Activated CD8-positive, alpha-beta T cell treated with anti-CD3 and anti-CD28 coated beads, Interleukin-2, amount 10 ng/mL, durations not matched to agents 7 days and 5 days (primary cell): ENCODE measurements at places on chromosomes 6 and 20.

DNA sequence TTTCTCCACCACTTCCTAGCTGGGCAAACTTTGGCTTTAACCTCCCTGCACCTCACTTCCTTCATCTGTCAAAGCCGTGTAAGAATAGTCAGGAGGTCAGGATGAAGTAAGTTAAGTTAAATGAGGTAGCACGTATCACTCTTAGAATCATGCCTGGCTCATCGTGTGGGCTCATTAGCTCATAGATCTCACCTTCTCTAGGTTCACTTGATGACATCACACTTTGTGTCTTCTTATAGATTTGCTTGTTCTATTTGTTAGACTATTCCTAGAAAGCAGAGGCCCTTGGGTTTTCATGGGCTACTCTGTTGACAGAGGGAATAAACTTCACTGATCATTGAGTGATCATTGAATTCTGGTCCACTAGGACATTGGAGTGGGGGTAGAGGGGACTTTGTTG lies 12.2 kb upstream of the NCOA5 start:
- no peaks in the 10 kb centered on the region for H3K36me3 ChIP-seq
- DNase-seq = no peak
- H3K27me3 ChIP-seq = peaks cover 39% of the 10 kb centered on the region

- H3K36me3 ChIP-seq = peaks cover 15% of the 10 kb centered on the region
- H3K4me1 ChIP-seq = peaks cover 45% of the 10 kb centered on the region
- H3K4me3 ChIP-seq = no peak overlapping the region
- no peaks in the 10 kb centered on the region for H3K27me3 ChIP-seq
- H3K27ac ChIP-seq = no peak overlapping the region
Measured at GRCh38 chr6:679282-679681, 13.7 kb downstream of the EXOC2 start.

DNA sequence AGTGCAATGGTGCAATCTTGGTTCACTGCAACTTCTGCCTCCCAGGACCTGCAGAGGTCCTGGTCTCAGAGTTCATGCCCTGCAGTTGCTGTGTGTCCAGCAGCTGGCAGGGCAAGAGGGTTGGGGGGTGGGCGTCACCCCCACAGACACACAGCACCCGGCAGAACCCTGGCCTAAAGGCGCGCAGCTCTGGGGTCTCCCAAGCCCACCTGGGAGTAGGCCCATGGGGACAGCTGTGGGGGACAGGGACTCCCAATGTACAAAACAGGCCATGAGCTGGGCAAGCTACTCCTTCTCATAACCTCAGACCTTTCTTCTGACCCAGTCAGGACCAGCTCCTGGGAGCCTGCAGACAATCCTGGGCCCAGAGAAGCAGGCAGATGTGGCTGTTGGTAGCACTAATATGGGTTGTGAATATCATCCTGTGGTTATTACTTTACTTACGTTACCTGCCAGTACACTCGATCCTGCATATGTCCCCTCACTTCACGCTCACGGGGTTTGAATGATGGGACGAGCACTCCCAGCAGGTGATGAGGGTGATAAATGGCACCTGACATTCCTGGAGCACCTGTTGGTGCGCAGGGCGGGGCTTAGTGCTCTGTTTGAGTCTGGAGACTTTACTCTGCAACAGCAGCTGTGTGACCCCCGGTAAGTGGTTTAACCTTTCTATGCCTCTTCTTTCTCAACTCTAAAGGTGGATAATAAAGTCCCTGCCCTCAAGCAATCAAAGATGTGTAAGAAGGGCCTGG lies 39.9 kb upstream of the SULF2 start:
- no peaks in the 10 kb centered on the region for H3K4me1 ChIP-seq
- H3K27me3 ChIP-seq = no peaks in the 10 kb centered on the region
- DNase-seq = no peak
- H3K27ac ChIP-seq = no peak overlapping the region

DNA sequence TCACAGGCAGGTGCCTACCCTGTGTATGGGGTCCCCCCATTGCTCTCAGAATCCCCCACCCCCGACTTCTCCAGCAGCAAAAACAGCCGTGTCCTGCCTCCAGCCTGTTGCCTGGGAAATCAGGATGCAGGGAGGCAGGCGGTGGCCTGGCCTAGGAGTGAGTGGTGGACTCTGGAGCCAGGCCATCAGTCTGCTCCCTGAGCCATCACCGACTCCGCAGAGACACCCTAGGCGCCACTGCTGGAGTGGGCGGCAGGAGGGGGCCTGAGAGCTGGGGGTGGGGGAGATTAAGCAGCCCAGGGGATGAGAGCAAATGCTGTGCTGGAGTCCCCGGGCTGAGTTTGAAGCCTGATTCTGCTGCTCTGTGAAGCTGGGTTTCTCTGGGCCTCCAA lies 93.2 kb downstream of the CD40 start:
- H3K4me1 ChIP-seq = peaks cover 3% of the 10 kb centered on the region
- H3K4me3 ChIP-seq = no peak overlapping the region
- H3K27me3 ChIP-seq = peaks cover 11% of the 10 kb centered on the region
- no peak for DNase-seq
- H3K36me3 ChIP-seq = no peaks in the 10 kb centered on the region

DNA sequence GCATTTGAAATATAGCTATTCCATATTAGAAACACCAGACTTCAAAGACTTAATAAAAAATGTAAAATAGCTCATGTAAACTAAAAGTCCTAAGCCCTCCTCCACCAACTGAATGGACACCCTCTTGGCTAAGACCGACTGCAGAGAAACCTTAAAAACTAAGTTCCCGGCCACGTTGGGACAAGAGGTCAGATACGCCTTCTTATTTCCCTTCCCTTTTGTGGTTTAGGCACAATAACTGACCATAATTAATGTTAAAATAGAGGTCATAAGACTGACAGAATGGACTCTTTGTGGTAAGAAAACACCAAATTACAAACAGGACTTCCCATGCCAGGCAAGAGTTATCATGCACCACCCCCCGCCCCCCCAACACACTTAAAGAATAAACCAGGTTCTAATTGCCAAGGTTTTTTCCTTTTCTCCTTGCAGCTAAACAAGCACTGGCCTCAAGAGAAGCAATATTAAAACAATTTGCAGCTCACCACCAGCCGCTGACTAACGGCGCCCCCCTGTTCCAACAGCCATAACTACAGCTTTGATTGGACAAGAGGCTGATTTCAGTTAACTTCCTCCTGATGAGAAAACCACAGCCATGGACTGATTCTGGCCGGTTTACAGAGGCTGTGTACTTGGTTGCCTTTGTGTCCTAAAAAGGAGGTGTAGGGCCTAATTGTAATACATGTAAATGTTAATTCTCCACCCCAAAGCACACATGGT lies 10.7 kb upstream of the LAMP5 start:
- no peak overlapping the region for H3K27ac ChIP-seq
- no peaks in the 10 kb centered on the region for H3K4me1 ChIP-seq
- DNase-seq = no peak
